M059J (cell line): ENCODE measurements at places on chromosomes 6 and 20. TPM values are rescaled to one million over a fixed set of nuclear protein-coding genes. Genes with fewer than 3 reads are reported as not detected.

HCRTR2 gene
- 0.15 TPM in 1 of 2 replicates, not detected in the other for total RNA-seq

DNA sequence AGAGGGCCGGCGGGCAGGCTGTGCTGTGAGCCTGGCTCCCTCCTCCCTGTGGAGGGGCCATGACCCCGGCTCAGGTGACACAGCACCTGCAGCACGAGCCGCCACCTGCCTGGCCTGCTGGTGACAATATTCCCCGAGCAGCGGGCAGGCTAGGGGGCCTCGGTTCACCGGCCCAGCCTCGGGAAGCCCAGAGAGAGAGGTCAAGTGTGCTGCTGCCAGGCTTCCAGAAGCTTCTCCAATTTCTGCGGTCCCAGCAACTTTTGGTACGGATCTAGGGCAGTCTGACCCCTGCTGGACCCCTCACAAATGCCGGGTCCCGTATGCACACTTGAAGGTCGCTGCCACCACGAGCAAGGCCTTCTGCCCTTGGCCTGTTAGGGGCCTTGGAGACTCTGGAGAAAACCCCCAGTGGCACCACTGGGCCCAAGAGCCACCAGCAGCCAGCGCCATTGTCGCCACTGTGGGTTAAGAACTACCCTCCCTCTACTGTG is 38.6 kb upstream of the NOL4L start:
- no peak for DNase-seq

GRCh38 chr20:2042400-2042799 is 48.5 kb upstream of the PDYN start:
- DNase-seq = peak; percentile 86

DNA sequence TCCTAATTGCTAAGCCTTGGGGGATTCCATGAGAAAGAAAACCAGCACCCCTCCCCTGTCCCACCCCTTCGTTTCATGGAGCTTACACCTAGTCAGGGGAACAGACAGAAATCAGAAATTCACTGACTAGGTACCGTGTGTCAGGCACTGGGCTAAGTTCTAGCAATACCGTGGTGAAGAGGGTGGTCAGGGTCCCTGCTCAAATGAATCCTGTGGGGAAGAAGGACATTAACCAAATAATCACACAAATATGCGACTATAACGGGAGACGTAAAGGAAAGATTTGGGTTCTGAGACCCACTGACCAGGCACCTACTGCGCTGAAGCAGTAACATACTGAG is 65.1 kb upstream of the TOP1 start:
- no peak for DNase-seq

- peak; percentile 96 for DNase-seq
Observed at GRCh38 chr20:38275815-38276550, 15.4 kb upstream of the KIAA1755 start.

DNA sequence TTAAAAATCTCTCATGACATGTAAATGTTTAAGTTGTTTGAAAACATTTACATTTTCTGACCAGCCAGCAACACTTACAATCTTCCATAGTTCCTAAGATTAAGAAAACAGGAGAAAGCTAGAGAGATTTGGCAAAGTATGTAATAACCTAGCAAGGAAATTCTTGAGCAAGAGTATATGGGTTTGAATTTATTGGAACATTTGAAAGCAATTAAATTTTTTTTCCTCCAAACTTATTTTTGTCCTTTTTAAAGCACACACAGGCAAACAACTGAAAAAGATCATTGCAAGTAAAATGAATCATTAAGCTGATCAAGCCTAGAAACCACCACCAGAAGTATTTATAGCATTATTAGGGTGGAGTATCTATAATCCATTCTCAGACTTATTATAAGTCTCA is 20.1 kb upstream of the ZNF217 start:
- DNase-seq = no peak

GRCh38 chr6:154202339-154202738 is 154.3 kb downstream of the IPCEF1 start:
- DNase-seq = no peak

HNF4A gene
- total RNA-seq = not detected in 2 replicates

PIM1 gene
- 15.2 and 22.0 TPM in 2 replicates for total RNA-seq

CRISP2 gene
- total RNA-seq = not detected in 2 replicates

- peak; percentile 77 for DNase-seq
Observed at GRCh38 chr6:79257381-79258205, 23.1 kb upstream of the HMGN3 start.

GRCh38 chr6:1636272-1636825 is 26.6 kb downstream of the FOXC1 start:
- peak; percentile 31 for DNase-seq

DNA sequence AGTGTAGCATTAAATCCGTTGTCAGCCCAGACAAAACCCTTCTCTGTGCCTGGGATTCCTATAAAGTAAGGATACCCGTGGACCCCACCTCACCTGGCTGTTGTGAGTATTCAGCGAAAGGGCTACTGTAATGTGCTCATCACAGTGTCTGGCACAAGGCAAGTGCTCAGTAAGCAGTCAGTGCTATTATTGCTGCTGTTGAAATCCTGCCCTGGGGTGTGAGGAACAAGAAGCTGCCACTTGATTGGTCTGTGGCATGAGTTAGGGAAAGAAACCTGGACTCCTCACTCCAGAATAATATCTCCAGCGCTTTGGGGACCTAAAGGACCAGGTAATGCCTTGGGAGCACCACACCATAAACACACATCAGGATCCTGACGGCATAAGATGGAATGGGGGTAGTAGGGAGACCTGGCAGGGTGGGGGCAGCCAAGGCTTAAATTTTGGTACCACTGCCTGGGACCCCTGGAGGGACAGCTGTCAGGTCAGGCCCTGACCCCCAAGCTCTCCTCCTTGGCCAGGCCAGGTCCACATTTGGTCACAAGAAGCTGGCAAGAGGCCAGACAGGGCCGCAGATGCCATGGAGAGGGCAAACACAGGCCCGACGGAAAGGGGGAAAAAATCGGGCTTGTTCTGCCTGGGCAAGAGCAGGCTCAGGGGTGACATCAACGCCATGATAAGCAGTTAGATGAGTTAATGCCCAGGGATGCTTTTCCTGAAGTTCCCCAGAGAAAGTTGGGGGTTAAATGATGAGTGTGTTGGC is 66.5 kb downstream of the MRPL14 start:
- DNase-seq = no peak

DNA sequence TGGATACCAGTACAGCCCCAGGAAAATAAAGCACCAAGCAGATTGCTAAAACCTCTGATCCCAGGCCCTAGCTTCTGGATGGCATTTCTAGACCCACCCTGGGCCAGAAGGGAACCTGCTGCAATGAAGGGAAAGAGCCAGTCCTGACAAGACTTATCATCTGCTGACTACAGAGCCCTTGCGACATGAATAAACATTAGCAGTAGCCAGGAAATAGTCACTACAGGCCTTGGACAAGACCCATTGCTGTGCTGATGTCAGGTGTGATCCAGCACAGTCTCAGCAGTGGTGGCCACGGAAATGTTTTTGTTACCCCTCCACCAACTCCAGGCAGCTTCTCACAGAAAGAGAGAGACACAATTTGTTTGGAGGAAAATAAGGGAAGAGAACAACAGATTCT is 399.3 kb downstream of the HAO1 start:
- DNase-seq = no peak

- peak; percentile 81 for DNase-seq
Observed at GRCh38 chr6:137033828-137034227, 10.9 kb downstream of the IL20RA start.

DNA sequence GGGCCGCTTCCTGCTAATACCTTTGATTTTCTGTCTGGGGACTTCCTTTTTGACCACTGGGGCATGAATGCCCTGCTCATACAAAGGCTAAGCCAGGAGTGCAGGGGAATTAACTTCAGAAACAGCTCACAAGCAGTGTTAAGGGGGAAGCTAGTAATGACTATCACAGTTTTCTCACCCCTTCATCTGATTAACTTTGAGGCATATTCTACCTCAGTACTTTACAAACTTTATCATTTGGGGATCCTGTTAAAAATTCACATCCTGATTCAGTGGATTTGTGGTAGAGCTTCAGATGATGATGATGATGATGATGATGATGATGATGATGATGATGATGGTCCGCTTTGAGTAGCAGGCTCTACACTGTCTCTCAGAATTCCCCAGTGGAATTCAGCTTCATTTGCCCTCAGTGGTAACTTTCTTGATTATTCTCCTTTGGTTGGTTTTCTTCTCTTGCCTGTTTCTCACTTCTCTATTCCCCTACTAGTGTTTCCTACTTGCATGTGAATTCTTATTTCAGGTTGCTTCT is 78.4 kb upstream of the TMEM170B start:
- no peak for DNase-seq

- DNase-seq = no peak
Observed at GRCh38 chr6:157615420-157615769, 207.7 kb upstream of the SNX9 start.

GRCh38 chr6:161411265-161411944 is 137.5 kb upstream of the AGPAT4 start:
- DNase-seq = peak; percentile 88
